Brain pericyte (primary cell): ENCODE measurements at places on chromosomes 2 and 18.

DNA sequence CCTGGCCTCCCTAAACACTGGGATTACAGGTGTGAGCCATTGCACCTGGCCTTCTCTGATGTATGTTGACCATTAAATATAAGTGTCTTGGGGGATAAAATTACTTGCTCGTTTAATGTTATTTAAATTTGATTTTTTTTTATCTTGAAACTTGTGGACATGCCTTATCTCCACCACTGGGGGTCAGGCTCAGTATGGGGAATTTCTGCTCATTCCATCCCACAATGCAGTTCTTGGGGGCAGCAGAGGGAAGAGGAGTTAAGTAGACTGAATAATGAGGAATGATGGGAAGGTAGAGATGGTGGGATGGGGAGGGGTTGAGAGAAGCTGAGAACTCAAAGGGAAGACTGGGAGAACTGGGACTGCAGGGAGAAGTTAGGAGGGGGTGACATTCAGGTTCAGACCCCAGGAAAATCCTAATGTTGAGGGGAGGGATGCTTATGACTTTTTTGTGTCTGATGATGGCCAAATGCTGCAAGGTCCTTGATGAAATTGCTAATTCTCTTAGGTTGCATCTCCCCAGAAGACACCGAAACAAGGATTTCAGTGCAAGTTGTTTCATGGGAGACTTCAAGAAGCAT lies 174.2 kb downstream of the MIB1 start:
- DNase-seq, result no peak

DNA sequence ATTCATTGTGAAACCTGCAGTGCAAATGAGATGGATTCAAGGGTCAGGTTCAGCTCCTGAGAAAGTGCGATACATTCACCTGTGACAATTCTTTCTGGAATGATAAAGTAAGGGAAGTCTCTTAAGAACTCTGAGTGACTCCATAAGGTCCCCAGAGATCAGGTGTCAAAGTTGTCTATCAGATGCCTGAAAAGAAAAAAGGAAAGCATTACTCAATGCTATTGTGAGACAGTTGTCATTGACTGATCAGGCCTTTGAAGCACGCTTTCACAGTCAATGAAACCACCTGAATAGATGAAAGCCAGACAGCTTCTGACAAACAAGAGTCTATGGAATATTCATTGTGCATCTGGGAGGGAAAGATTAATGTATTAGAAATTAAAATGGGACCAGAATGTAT lies 252.7 kb upstream of the GALNT5 start:
- no peak for DNase-seq

GRCh38 chr2:551621-552020 lies 125.6 kb downstream of the TMEM18 start:
- no peak for DNase-seq

GRCh38 chr2:24915175-24915574 lies 4.9 kb downstream of the ADCY3 start:
- no peak for DNase-seq
